ENCODE measurements at places on chromosomes 4 and X.

DNA sequence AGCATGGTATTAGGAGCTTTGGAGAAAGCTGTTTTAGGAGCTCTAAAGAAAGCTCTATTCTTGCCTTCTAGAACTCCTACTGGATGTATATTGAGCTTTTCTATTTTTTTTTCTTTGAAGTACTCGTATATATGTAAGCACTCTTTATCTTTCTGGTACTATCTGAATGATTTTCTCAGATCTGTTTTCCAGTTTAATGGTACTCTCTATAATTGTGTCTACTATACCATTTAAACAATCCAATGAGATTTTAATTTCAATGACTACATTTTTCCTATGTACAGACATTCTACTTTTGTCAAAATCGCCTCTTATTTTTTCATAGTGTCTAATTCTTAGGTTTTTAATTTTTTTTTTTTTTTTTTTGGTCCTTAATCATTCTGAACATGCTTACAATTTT is 328.1 kb downstream of the DCTD start:
- no peak for DNase-seq

DNA sequence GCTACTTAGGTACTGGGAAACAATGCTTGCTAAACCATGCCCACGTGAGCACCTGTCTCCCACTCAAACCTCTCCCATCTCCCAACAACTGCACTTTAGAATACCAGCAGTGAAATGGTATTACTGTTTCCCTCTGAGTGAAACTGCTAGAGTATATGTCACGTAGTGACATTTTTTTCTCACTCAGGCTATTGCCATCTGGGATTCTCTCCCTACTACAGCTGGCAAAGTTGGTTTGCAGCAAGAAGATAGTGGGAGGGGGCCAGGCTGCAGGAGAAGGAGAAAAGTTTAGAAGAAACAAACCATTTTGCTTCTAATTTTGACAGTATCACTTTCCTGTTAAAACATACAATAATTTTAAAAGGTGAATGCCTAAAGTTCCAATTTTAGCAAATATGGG is 358.3 kb downstream of the MAPK10 start:
- DNase-seq: no peak

DNA sequence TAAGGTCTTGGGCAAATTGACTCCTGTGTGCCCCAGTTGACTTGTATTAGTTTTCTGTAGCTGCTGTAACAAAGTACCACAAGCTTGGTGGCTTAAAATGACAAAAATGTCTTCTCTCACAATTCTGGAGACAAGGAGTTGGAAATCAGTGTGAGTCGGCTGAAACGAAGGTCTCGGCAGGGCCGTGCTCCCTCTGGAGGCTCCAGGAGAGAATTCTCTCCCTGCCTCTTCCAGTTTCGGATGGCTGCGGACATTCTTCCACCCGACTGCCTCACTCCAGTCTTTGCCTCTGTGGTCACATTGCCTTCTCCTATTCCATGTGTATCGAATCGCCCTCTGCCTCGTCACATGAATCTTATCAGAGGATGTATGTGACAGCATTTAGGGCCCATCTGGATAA is 66.0 kb upstream of the PHOX2B start:
- DNase-seq: no peak

DNA sequence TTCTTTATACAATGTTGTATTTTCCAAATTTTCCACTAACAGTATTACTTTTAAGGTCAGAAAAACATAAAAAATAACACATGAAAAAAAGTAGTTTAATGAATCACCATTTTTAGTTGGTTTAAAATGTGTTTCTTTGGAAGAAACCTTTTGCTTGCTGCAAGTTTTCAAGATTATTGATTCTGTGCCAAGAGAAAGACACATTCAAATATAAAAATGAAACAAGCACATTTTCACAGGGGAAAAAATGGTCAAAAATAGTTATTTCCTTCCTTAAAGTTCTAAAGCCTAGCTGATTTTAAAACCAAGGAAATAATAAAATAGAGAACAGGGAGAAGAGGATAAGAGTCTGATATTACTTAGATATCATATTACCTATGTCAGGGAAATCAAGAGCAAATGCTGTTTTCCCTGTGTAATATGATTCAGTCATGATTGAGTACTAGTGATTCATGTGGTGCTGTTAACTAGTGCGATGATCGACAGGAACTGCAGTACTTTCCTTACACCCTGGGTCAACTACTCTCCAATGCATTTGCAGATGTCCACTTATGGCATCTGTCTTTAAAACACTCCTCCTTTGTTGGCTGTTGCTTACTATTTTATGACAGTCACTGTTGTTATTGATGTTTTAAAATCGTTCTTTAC is 103.8 kb downstream of the CAMK2D start:
- no peak for DNase-seq

GRCh38 chrX:19496711-19497110 is 18.6 kb downstream of the MAP3K15 start:
- no peak for DNase-seq

DNA sequence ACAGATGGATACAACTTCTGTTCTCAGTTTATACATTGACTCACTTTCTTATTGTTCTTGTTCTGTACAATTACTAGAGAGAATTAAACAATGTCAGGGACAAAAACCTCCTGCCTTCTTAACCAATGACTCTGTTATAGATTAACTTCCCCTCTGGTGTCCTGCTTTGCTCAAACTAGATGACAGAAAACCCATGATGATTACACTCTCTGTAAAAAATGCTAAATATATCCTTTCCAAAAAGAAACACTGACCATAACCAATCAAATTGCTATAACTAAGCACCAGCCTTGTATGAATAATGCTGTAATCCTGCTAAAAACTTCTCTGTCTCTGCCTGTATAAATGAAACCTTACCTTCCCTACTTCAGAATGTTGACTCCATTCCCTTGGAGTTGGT is 29.8 kb upstream of the IL13RA2 start:
- DNase-seq: no peak

- DNase-seq: no peak
Measured at GRCh38 chr4:102730968-102731533, 29.7 kb downstream of the MANBA start.

DNA sequence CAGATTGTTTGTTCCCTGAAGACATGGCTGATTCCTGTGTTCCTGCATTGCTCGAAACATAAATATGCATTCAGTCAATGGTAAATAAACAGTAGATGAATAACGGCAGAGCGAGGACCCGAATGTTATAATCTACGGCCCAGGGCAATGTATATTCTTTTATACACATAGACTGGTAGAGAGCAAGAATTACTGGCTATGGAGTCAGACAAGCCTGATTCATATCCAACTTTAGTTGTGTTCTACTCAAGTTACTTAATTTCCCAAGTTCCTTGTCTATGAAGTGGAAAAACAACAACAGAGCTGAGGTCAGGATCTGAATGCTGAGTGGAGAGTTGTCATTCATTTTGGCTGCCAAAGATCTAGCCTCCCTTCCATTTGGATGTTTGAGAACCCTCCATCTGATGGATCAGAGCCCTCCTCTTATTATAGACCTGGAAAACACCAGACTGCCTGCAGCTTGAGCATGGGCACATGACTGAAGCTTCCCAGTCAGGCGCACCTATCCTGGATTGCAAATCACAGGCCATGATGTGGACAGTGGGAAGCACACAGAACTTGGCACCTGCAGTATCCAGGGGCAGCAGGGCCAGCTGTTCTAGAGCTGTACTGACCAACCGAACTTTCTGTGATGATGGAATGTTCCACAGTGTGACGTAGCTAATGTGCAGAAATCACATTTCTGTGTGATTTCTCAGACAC is 80.1 kb downstream of the FAM184B start:
- DNase-seq: no peak

GRCh38 chrX:53992589-53992988 is 51.7 kb downstream of the PHF8 start:
- no peak for DNase-seq

DNA sequence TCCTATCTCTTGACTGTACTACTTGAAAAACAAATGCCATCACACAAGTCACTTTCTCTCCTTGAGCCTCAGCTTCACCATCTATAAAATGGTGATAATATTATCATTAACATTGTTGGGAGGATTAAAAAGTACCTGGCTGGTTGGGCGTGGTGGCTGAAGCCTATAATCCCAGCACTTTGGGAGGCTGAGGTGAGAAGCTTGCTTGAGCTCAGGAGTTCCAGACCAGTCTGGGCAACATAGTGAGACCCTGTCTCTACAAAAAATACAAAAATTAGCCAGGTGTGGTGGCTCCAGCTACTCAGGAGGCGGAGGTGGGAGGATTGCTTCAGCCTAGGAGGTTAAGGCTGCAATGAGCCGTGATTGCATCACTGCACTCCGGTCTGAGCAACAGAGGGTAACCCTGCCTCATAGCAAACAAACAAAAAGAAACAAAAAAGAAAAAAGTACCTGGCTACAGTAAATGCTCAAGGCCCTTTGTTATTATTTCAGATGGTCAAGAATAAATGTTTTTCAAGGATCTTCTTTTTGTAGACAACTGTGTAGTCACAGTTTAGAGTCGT is 120.3 kb downstream of the CHRNA9 start:
- DNase-seq: no peak

DNA sequence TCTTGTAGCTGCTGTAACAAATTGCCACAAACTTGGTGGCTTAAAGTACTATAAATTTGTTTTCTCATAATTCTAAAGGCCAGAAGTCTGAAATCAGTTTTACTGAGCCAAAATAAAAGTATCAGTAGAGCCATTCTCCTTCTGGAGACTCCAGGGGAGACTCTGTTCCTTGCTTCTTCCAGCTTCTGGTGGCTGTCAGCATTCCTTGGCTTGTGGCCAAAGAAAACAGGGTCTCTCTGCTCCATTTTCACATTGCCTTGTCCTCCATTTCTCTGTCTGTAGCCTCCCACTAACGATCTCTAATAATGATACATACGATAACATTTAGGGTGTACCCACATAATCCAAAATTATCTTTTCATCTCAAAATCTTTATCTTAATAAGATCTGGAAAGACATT is 200.4 kb downstream of the MAB21L2 start:
- DNase-seq: no peak

- no peak for DNase-seq
Measured at GRCh38 chr4:74555843-74556242, 110.9 kb downstream of the AREG start.

DNA sequence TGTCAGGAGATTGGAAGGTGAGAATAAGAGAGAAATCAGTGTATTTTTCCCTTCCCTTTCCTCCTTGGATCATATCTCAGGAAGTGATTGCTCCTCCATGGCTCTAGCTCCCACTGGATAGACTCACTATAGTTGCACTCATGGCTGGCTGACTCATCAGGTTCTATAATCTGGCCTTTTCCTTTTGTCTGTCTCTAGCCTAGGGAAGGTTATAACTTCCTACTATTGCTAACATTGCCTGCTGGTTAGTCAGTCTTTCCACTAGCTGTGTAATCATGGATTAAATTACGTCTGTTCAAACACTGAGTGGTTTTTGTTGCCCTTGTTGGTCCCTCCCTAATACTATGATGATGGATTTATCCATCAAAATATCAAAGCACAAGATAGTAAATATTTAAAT is 195.5 kb upstream of the VEGFC start:
- DNase-seq: no peak

- no peak for DNase-seq
Measured at GRCh38 chr4:118338981-118339765, 13.6 kb downstream of the PRSS12 start.

DNA sequence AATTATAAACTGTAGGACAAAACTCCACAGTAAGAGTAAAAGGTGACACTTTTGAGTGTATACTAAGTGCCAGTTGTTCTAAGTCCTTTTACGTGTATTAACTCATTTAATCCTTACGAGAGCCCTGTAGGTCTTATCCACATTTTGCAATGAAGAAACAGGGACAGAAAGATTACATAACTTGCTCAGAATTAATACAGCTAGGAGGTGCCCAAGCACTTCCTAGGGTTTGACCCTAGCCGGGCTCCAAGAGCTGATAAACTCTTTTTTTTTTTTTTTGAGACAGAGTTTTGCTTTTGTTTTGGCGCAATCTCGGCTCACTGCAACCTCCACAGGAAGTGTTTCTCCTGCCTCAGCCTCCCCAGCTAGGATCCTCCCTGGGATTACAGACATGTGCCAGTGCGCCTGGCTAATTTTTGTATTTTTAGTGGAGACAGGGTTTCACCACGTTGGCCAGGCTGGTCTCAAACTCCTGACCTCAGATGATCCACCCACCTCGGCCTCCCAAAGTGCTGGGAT is 110.4 kb downstream of the UBE2K start:
- DNase-seq: no peak

GRCh38 chr4:5188130-5188529 is 136.8 kb downstream of the STK32B start:
- no peak for DNase-seq

DNA sequence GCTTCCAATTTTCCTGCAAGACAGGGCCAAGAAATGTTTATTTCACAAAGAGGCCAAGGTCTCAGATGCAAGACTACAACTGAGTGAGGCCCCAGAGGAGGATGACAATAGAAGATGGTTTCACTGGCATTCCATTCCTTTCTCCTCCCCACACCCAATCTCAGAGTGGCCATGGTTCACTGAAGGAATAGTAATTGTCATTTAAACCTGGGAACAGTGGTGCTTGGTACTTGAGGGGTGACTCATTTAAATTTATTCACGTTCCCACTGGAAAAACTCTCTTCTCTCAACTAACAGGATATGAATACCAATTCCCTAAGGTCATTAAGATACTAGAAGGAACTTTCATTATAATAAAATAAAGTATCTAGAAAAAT is 35.3 kb upstream of the CXCL8 start:
- DNase-seq: no peak

DNA sequence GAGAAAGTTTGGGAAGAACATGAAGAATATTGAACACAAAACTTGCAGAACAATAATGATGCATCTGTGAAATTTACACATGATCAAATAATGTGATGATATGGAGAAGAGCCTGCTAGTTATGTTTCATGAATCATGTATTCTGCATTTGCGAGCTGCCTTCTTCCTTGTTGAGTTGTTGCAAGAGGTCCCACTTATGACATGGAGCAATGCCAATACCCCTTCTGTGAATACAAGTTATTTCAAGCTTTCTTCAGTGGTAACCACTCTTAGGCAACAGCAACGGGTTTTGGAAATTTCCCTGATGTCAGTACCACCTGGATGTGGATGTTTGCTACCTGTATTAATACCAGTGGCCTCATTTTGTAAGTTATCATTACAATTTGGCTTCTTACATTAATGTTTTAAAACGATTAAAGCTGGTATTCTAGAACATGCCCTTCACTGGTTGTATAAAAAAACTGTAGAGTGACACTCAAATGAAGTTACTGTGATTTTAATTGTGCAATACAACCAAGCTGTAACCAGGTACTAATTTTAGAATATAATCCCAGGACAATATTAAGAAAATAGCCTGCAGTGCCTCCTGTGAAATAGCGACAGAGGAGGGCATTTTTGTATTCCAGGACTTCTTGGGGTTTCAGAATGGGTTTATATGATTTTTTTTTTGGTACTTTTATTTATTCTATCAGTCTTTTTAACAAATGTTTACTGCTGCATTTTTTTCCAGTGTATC is 25.3 kb downstream of the IQCM start:
- no peak for DNase-seq

DNA sequence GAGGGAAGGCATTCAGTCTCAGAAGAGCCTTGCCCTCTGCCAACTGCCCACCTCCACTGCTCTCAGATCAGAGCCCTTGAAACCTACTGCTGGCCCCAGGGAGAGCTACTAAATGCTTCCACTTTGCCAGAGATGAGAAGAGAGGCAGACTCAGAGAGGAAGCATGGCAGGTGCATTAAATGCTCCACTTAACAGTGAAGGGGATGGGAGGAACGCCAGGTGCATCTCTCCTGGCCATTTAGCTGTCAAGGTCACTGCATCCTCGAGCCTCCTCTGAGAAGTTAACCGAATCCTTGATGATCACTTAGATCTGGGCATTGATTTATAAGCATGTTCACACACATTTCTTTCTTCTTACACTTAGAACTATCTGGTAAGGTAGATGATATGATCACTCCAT is 15.0 kb downstream of the TRPC5 start:
- no peak for DNase-seq

All from right atrium auricular region (tissue), 2 donors.